NCI-H1436 treated with DMSO at 0.1 percent for 48 hours (cell line): ENCODE measurements at places on chromosomes 7 and 10.

DNA sequence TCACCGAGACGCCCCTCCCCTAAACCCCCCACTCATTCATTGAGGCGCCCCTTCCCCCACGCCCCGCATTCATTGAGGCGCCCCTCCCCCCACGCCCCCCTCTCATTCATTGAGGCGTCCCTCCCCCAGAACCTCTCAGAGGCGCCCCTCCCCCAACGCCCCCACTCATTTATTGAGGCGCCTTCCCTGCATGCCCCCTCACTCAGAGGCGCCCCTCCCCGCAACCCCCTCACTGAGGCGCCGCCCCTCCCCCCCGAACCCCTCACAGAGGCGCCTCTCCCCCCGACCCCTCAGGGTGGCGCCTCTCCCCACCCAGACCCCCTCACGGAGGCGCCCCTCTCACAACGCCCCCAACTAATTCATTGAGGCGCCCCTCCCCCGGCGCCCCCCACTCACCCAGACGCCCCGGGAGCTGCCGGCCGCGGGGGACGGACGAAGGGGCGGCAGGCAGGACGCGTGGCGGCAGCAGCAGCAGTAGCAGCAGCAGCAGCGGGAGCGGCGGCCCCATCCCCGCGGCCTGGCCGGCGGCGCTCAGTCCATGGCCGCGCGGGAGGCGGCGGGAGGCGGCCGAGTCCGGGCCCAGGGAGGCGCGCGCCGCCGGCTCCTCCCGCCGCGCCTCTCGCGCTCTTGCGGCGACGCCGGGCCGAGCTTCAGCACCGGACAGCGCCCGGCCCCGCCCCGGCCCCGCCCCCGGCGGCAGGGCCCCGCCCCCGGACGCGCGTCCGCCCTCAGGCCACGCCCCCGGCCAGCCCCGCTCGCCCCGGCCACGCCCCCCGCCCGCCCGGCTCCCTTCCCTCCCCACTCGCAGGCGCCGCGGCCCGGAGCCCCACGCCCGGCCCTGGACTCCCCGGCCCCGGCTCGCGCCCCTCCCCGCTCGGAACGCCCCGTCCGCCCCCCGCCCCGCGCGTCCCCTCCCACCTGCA is at the start of gene PTPRN2:
TSS of gene PTPRN2 (minus strand) at position 662 of the 923 bp plus-strand sequence.
- no peak for DNase-seq

- no peak for DNase-seq
Measured at GRCh38 chr10:7817576-7817975, 729 bp upstream of the TAF3 start.

DNA sequence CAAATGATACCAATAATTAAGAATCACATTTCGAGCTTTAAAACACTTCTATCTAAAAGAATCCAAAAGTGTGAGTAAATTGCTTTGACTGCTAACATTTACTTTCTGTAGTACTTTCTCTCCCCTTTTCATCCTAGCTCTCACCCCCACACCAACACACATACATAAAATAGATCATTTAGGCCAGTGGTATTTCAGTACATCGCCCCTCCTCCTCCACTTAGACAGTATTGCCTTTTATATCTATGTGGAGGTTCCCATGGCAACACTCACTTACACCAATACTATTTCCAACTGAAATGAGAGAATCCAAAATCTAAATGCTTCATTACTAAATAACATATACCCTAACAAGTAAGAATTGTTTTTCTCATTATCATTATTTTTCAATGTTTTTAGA is 58.9 kb downstream of the HIBADH start:
- no peak for DNase-seq

- peak; percentile 41 for DNase-seq
Measured at GRCh38 chr10:13099144-13099665, 758 bp upstream of the OPTN start.

- peak; percentile 16 for DNase-seq
Measured at GRCh38 chr7:93055543-93056107, 62.2 kb downstream of the SAMD9 start.

DNA sequence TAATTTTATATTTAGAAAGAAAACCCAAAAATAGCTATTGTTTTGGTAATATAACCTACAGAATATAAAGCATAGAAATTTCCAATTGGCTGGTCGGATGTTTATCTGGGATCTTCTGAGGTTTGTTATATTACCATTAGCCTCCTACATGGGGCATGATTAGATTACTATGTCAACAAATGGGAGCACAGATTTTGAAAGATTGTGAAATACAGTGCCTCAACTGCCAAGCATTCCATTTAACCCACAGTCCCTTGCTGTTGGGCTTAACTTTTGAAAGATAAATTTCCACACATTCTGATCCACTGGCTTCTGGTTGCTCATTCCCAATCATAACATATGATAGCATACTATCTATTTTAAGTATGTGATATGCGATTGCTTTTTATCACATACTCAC is 455.4 kb upstream of the C7orf33 start:
- no peak for DNase-seq

- DNase-seq: no peak
Measured at GRCh38 chr7:69907720-69908119, 309.4 kb downstream of the AUTS2 start.

DNA sequence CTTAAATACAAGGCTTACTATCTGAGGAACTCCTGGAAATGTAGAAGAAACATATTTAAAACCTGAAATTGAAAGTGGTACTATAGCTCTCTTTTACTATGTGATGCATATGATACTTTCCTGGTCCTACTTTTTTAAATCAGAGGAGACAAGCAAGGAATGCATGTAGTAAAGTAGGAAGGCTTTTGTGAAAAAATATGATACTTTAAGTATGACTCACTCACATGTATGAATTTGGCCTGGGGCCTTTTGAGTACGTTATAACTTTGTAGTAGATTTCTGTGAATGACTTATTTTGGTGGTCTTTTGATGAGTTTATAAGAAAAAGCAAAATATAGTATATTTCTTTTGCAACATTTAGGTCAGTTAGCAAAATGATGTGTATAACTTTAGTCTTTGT is 53.8 kb downstream of the TAX1BP1 start:
- DNase-seq: no peak

DNA sequence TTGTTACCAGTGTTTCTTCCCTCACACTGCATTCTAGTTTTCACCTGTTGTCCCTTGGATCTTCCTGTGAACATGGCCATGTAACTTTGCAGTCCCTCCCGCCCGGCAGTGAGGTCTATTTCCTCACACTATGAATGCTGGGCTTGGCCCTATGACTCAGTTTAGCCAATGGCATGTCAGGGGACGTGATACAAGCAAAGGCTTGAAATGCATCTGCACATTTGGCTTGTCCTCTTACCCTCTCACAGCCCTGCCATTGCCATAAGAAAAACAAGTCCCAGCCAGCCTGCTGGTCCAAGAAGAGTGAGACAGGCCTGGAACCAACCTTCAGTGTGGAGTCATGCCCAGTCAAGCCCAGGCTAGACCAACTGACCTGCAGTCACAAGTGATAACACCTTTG is 17.1 kb upstream of the EZH2 start:
- DNase-seq: no peak

DNA sequence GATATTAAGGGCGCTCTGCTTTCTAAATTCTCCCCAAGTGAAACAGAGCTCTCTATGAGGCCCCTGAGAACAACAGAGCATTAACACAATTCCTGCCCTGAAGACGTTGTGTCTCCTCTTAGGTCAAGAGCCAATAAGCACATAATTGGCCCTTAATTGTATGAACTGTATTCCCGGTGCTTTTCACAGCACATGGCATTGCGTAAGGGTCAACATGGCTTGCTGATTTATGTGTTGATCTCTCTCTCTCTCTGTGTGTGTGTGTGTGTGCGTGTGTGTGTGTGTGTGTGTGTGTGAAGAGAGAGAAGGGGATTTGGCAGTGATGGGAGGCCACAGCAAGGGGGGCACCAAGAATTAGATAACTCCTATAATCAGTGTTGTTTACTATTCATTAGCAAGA is 40.5 kb downstream of the LYZL1 start:
- peak; percentile 58 for DNase-seq

DNA sequence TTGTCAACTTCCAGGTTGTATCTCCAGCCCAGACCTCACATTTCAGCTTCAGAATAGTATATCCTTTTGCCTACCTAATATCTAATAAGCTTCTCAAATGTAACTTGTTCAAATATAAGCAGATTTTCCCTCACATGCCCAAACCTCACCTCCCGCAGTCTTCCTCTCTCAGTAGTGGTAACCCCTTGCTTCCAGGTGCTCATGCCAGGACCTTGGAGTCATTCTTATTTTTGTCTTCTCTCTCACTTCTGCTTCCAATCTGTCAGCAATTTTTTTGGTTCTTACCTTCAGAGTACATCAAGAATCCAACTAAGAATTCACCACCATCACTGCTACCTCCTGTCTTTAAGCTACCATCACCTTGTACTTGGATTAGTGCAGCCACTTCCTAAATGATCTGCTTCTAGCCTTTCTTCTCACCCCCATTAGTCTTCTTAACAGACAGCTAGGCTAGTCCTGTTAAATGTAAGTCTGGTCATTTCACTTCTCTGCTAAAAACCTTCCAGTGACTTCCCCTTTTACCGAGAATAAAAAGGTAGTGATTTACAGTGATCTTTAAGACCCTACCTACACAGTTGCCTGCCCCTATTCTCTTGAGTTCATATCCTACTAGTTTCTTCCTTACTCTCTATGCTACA is 14.0 kb downstream of the ANKIB1 start:
- no peak for DNase-seq

GRCh38 chr10:112918771-112919170 is 31.3 kb upstream of the TCF7L2 start:
- no peak for DNase-seq

DNA sequence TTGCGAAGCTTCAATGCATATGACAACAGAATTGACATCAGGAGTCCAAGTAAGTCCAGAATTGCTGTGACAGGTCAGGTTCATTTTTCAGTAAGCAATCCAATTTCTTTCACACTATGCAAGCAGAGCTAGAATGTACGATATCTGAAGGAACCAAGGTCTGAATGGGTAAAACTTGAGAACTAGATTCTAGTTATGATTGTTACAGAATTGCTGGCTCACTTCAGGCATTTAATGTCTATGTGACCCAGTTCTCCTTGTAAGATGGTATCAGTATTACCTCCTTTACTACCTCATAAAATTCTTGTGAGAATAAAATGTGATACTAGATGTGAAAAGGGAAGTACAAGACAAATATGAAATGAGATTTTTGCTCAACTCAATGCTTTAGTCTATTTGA is 159.6 kb downstream of the GPR158 start:
- no peak for DNase-seq

GRCh38 chr7:47501406-47501805 is 80.5 kb downstream of the TNS3 start:
- DNase-seq: no peak

DNA sequence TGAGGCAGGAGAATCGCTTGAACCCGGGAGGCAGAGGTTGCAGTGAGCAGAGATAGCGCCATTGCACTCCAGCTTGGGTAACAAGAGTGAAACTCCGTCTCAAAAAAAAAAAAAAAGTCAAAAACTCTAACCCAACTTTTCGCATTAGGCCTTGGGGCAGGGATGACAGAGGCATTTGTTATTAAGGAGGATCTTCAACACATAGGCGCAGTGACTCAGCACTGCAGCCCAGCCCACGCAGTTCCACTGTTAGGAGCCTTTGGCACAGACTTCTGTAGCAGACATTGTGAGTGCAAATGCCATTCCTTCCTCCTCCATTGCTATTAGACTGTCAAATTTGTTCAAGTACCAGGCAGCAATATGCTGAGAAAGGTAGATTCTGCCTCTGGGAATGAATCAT is 43.1 kb upstream of the KLHL7 start:
- no peak for DNase-seq

GRCh38 chr7:110407706-110408105 is 683.2 kb upstream of the LRRN3 start:
- no peak for DNase-seq

DNA sequence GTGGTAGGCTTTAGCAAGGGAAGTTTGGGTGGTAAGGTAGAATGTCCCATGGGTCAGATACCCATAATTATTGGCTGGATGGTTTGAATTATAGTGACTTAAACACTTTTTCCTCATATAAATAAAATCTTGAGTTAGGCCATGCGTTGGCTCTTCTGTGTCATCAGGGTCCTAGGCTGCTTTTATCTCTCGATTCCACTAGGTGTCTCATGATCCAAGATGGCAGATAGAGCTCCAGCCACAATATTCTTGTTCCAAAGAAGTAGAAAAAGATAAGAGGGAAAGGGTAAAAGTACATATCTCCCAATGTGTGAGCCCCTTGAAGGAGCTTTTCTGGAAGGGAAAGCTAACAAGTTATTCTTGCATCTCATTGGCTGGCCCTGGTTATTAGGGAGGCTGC is 144.7 kb downstream of the GRK5 start:
- no peak for DNase-seq

DNA sequence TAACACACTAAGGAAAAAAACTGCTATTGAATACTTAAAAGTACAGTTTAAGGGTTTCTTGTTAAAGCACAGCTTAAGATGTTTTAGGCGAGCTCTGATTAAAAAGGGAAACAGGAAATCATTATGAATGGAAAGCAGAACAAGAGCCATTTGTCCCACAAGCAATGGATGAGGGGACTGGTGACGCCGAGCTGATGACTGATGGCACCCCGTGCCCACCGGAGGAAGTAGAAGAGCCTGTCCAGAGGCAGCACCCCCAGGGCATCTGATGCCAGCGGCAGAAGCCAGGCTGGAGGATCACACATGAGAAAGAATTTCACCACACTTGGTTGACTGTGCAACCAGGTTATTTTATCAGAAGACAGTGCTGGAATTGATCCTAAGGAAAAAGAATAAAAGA is 15.0 kb upstream of the INSIG1 start:
- no peak for DNase-seq

- no peak for DNase-seq
Measured at GRCh38 chr10:24519950-24520349, 203.7 kb downstream of the ARHGAP21 start.

DNA sequence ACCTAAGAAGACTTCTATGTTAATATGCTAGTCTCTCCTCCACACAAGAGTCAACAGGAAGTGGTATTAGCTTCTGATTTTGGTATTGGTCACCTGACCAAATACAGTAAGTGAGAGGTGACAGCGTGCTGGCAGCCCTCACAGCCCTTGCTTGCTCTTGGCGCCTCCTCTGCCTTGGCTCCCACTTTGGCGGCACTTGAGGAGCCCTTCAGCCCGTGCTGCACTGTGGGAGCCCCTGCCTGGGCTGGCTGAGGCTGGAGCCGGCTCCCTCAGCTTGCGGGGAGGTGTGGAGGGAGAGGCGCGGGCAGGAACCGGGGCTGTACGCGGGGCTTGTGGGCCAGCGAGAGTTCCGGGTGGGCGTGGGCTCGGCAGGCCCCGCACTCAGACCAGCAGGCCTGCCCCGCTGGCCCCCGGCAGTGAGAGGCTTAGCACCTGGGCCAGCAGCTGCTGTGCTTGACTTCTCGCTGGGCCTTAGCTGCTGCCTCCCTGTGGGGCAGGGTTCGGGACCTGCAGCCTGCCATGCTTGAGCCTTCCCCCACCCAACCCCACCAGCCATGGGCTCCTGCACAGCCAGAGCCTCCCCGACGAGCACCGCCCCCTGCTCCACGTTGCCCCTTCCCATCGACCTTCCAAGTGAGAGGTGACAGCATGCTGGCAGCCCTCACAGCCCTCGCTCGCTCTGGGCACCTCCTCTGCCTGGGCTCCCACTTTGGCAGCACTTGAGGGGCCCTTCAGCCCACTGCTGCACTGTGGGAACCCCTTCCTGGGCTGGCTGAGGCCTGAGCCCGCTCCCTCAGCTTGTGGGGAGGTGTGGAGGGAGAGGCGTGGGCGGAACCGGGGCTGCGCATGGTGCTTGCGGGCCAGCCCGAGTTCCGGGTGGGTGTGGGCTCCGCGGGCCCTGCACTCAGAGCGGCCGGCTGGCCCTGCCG is 4.2 kb upstream of the ACSL5 start:
- no peak for DNase-seq
